Lower lobe of right lung (tissue), 2 donors: ENCODE measurements at places on chromosomes 7 and 10. TPM values are rescaled to one million over a fixed set of nuclear protein-coding genes. Genes with fewer than 3 reads are reported as not detected.
A peak's percentile ranks its signal among the peaks of the same experiment; 100 is the strongest.

DNA sequence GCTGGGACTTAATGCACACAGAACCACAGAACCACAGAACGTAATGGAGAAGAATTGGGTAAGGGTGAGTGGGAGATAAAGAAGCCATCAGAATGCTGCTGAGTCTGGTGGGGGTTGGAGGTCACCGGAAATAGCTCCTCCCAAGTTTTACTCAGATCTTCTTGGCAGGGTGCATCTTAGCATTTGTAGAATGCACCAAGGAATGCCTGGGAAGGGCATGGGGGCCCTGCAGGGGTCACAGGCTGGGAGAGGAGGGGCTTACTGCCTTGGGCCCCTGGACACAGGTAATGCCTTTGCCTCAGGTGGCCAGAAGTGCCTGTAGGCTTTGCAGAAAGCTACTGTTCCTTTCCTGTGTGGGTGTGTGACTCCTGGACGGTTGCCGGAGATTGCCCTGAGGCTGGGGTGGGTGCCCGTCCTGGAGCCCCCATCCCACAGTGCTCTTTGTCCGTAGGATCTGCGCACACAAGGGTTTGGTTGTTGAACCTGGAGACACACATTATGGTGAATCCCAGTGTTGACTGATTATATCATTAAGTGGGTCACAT lies 55.1 kb downstream of the MGMT start:
- DNase-seq: no peak

DNA sequence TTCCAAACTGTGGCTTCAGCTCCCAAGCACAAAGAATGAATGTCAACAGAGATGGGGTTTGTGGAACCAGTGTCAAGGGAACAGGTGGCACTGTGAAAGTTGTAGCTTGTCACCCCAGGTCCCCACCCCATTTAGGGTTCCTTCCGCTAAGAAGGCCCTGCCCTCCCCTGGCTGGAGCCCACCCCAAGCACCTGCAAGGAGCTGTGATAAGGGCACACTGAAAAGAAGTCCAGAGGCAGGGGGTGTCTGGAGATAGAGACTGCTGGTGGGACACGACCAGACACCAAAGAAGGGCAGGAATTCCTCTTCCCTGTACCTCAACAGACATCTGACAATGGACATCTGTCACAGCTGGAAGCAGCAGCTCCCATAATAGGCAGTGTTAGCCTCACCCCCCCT lies 4.5 kb downstream of the GRID1 start:
- DNase-seq: no peak

- no peak for DNase-seq
Measured at GRCh38 chr7:3461923-3462322, 160.9 kb downstream of the SDK1 start.

DNA sequence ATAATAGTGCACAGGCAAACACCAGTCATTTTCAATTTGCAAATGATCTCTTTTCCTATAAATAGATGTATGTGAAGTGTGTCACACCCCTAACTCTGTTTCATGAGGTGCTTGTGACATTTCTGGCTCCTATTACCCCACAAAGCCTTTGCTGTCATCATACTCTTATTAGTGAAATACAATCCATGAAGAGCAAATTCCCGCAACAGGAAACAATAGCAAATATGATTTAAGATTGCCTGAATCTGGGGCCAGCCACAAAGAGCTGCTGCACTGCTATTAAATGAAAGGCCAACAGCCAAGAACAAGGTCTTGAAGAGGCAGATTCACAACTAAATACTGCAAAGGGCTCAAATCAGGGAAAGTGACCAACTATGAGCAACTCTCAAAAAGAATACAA lies 96.3 kb upstream of the CAV2 start:
- DNase-seq: no peak

- DNase-seq: no peak
Measured at GRCh38 chr10:112265745-112266144, 17.5 kb upstream of the TECTB start.

- no peak for DNase-seq
Measured at GRCh38 chr10:42428534-42428933, 209.8 kb downstream of the ZNF33B start.

DNA sequence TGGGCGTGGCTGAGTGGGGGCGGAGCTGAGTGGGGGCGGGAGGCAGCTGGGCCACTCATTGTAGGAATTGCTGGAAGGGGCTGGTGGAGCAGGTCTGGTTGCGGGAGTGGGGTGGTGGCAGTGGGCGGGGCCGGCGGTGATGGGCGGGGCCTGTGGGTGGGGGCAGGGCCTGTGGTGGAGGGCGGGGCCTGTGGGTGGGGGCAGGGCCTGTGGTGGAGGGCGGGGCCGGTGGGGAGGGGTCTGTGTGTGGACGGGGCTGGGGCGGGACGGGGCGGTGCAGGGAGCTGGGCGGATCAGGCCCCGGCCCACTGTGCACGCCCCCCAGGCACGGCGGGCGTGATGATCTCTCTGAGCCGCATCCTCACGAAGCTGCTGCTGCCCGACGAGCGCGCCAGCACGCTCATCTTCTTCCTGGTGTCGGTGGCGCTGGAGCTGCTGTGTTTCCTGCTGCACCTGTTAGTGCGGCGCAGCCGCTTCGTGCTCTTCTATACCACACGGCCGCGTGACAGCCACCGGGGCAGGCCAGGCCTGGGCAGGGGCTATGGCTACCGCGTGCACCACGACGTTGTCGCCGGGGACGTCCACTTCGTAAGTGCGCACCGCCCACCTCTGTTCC lies 14.0 kb downstream of the SLC29A4 start:
- DNase-seq: peak; percentile 42

- no peak for DNase-seq
Measured at GRCh38 chr7:159065852-159066480, 78.7 kb downstream of the VIPR2 start.

- no peak for DNase-seq
Measured at GRCh38 chr10:127979045-127979444, 72.1 kb downstream of the PTPRE start.

DNA sequence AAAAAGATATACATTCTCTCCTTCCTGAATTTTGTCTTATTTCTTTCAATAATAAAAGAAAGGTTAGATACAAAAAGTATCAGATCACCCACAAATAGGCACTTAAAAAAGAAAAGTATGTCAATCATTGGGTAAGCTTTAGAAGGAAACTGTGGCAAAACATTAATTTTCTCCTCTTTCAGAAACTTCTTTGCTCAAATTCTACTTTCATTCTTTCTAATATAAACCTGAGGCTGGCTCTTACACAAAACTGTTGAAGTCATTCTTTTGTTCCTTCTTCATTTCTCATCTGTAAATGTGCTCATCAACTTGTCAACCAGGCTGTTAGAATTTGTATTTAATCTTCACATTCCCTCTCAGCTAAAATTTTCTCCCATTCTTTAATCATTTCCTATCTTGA lies 124.6 kb downstream of the LRRN3 start:
- DNase-seq: no peak

DNA sequence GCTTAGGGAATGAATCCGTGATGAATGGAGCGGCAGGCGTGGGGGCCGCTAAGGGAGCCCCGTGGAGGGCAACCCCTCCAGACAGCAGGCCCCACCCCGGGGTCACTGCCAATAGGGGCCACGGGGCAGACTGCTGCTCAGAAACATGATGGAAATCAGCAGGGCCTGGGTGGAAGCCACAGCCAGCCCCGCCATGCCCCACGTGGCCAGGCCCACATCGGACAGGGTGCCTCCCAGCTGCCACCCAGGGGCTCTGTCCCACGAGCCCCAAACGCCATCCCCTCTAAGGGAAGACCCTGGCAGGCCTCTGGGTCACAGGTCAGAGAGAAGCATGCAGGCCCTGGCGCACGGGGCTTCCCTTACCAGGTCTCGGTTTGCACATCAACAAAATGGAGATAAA lies 28.4 kb downstream of the TNRC18 start:
- no peak for DNase-seq

GRCh38 chr10:30931094-30931493 lies 100.6 kb downstream of the ZNF438 start:
- no peak for DNase-seq

- no peak for DNase-seq
Measured at GRCh38 chr10:131580674-131581073, 269.2 kb upstream of the TCERG1L start.

DNA sequence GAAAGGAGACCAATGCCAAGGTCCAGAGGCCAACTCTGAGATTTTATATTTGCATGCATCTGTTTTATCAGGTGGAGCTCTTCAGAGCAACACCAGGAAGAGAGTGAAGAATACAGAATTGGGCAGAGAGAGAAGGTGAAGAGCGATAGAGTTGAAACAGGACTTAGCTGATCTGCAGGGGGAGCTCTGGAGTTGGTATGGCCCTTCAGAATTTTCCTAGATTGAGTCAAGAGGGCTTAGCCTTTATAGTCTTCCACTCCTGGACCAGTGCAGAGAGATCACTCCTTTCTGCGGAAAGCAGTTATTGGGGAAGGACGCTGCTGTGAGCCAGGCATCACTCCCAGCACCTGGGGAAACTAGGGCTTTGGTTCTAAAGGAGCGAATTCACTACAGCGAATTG lies 105.0 kb upstream of the DGKB start:
- DNase-seq: no peak

DNA sequence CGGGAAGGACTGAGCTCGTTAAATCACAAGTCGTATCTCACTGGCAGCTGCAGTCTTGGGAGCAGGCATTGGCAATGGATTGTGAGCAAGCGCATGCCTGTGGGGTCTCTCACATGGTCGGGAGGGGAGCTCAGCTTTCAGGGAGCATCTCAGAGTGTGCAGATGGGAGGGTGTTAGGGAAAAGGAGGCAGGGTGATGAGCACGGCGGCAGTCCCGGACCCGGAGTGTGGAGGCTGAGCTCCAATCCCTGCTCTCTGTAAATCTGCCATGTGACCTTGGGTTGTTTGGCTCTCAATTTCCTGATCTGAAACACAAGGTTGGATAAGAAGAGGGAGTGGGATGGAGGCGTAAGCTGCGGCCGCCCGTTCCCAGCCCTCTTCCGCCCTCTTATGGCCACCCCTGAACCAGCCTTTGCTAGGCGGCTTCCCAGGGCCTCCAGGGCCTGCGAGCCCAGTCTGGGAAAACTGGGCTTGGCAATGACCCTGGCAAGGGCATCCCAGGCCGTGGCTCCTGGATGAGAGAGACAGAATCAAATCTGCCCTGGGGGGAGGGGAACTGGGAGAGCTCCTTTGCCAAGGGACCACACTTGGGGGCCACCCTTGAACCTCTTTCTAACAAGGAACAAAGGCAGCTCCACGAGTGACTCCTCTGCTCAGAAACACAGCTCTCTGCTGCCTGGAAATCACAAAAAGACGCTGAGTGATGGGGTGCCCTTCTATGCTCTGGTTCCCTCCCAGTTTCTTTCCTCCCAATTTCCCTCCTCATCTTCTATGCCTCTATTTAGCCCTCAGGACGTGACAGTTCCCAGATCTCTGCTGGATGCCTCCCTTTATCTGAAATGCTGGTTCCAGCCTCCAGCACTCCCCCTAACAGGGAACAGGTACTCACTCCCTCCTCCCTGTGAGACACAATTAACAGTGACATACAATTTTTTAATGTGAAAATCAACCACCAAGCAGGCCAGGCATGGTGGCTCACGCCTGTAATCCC lies 41.7 kb upstream of the LOXL4 start:
- peak; percentile 71 for DNase-seq

- DNase-seq: no peak
Measured at GRCh38 chr7:102050864-102051460, 233.5 kb downstream of the CUX1 start.

- no peak for DNase-seq
Measured at GRCh38 chr7:7209412-7210050, 27.2 kb downstream of the C1GALT1 start.

GRCh38 chr10:91022390-91022789 lies 101.5 kb upstream of the ANKRD1 start:
- DNase-seq: no peak

DNA sequence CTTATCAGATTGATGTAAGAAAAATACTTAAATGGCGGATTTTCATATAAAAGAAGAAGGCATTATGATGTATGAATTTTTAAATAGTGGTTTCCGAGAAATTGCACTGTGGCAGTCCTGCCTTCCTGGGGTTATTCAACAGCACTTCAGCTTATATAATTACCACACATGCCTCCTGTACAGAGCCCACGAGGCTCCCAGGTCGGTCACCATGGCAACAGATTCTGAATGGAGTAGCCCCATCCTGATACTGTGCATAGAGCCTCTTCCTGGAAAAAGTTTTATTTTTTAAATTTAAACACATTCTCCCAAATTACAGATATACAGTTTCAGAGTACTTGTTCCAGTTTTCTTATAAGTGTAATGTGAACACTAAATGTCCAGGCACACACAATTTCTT lies 15.9 kb upstream of the ASB4 start:
- no peak for DNase-seq

- DNase-seq: no peak
Measured at GRCh38 chr7:95472581-95473161, 13.1 kb upstream of the ASB4 start.

- no peak for DNase-seq
Measured at GRCh38 chr10:131142517-131143380, 168.8 kb downstream of the TCERG1L start.

DNA sequence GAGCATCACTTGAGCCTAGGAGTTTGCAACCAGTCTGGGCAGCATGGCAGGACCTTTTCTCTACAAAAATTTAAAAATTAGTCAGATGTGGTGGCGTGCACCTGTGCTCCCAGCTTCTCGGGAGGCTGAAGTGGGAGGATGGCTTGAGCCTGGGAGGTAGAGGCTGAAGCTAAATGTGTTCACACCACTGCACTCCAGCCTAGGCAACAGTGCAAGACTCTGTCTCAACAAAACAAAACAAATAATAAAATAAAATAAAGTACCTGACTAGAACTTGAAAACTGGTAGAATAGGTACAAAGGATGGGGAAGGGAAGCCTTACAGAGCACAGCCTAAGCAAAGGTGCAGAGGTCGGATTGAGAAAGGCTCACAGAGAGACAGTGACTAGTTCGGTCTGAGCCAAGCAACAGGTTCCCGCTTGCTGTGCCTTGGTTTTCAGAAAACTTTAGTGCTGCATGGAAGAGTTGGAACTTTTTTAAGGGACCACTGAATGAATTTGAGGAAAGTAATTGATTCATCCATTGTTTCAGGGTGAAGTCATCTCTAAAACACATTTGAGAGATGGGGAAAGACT lies 100.1 kb upstream of the STK17A start:
- no peak for DNase-seq

EN2 gene
- total RNA-seq: not detected

C7orf33 gene
- not detected for total RNA-seq

CTAGE4 gene
- 8.5 TPM for total RNA-seq

CFAP46 gene
- total RNA-seq: 9.0 TPM

RARRES2 gene
- total RNA-seq: 144 TPM

IFIT3 gene
- total RNA-seq: 117 TPM

CPA1 gene
- 0.30 TPM for total RNA-seq

TAS2R4 gene
- total RNA-seq: 2.0 TPM

PON3 gene
- total RNA-seq: 25.6 TPM

PRLHR gene
- not detected for total RNA-seq

GOLGA7B gene
- total RNA-seq: 1.0 TPM

ANKRD61 gene
- not detected for total RNA-seq

HOXA7 gene
- total RNA-seq: 2.2 TPM

DPYSL4 gene
- 2.1 TPM for total RNA-seq
